ENCODE measurements at places on chromosomes 2 and 18. TPM values are rescaled to one million over a fixed set of nuclear protein-coding genes. Genes with fewer than 3 reads are reported as not detected.

PRPF40A gene
- 102 TPM for total RNA-seq

MYO5B gene
- under 0.01 TPM for total RNA-seq

ARHGAP15 gene
- total RNA-seq, result not detected

GCG gene
- total RNA-seq, result not detected

PLB1 gene
- total RNA-seq, result 0.39 TPM

SOX11 gene
- total RNA-seq, result not detected

SLC9A4 gene
- not detected for total RNA-seq
